Endodermal cell (in vitro differentiated cells): ENCODE measurements at places on chromosomes 1 and 21. TPM values are rescaled to one million over a fixed set of nuclear protein-coding genes. Genes with fewer than 3 reads are reported as not detected.
A peak's percentile ranks its signal among the peaks of the same experiment; 100 is the strongest.

- H3K27me3 ChIP-seq: no peaks in the 10 kb centered on the region
- H3K36me3 ChIP-seq: no peaks in the 10 kb centered on the region
- peaks cover 13% of the 10 kb centered on the region for H3K4me1 ChIP-seq
- DNase-seq: no peak
- H3K4me3 ChIP-seq: peak overlapping the region; percentile 94
Observed at GRCh38 chr1:164562511-164562910, 3.5 kb downstream of the PBX1 start.

- no peaks in the 10 kb centered on the region for H3K4me1 ChIP-seq
- no peaks in the 10 kb centered on the region for H3K36me3 ChIP-seq
- DNase-seq: peak; percentile 49
- no peaks in the 10 kb centered on the region for H3K27me3 ChIP-seq
- no peak overlapping the region for H3K4me3 ChIP-seq
Observed at GRCh38 chr1:97119260-97120158, 397.9 kb downstream of the PTBP2 start.

- no peaks in the 10 kb centered on the region for H3K36me3 ChIP-seq
- H3K27ac ChIP-seq: no peak overlapping the region
- DNase-seq: no peak
- no peaks in the 10 kb centered on the region for H3K27me3 ChIP-seq
- H3K4me1 ChIP-seq: no peaks in the 10 kb centered on the region
Observed at GRCh38 chr1:89611721-89612120, 21.2 kb upstream of the LRRC8C start.

GRCh38 chr1:66500301-66500700, 33.7 kb upstream of the SGIP1 start:
- no peak for DNase-seq
- H3K27ac ChIP-seq: no peak overlapping the region
- H3K36me3 ChIP-seq: no peaks in the 10 kb centered on the region
- no peaks in the 10 kb centered on the region for H3K27me3 ChIP-seq

DNA sequence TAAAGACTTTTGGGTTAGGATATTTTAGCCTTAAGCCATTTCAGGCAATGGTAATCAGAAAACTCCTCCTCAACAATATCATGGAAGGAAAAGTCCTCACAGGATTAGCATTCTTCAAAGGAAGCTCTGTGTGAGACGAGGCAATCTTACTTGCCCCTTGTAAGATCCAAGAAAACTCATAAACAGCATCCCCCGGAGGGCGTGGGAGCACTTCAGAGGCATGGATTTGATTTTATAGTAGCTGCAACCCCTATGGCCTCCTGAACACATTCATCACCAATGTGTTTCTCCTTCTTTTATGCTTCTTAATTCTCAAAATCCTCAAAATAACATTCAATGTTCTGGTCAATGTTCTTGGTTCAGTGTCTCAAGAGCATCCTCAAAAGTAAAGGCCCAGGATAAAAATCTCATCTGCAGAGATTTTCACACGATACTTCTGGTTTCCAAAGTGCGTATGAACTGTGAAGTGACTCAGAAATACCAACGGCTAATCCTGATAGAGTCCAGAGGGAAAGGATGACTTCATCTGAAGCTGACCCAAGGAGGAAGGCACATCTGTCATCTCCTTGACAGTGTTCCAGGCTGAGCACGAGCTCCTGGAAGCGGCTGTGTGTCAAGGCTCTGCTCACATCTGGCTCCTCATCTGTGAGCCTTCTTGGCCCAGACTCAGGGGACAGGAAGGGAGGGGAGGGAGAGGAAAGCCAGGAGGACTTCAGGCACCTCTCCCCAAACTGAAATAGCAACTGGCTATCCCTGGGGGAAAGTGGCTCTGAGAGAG, 49.3 kb upstream of the PSEN2 start:
- DNase-seq: no peak
- no peak overlapping the region for H3K4me3 ChIP-seq
- H3K27me3 ChIP-seq: no peaks in the 10 kb centered on the region
- H3K4me1 ChIP-seq: peaks cover 20% of the 10 kb centered on the region
- H3K27ac ChIP-seq: no peak overlapping the region

DNA sequence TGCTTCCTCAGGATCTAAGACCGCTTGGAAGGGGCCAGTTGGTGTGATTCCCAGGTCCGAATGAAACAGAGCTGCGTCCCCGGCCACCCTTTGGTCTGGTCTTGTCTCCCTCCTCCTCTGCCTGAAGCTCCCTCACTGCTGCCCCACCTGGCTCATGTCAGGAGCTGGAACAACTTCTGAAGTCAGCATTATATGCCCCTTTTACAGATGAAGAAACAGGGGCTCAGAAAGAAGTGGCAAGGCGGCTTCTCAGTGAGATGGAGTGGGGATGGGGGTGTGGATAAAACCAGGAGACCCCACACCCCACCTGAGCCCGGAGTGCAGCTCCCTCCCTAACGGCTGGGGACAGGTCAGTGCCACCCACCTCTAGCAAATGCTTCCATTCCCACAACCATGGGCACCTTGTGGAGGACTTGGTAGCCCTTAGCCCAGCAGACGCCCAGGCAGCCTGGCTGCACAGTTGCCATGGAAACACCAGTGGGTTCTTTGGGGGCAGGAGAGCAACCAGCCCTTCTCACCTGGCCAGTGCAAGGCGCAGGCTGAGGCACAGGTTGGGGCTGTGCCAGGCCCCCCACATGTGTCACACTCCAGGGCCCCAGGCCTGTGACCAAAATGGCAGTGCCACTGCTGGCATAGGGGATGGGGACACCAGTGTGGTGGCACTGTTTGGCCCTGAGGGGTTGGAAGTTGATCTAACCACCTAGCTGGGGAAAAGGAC, 31.9 kb upstream of the ECE1 start:
- H3K27me3 ChIP-seq: no peaks in the 10 kb centered on the region
- DNase-seq: peak; percentile 83
- peak overlapping the region; percentile 25 for H3K27ac ChIP-seq
- H3K4me3 ChIP-seq: no peak overlapping the region
- peaks cover 54% of the 10 kb centered on the region for H3K4me1 ChIP-seq
- no peaks in the 10 kb centered on the region for H3K36me3 ChIP-seq

GRCh38 chr1:170800812-170801211, 134.5 kb upstream of the MROH9 start:
- H3K27me3 ChIP-seq: no peaks in the 10 kb centered on the region
- DNase-seq: no peak
- no peak overlapping the region for H3K27ac ChIP-seq
- H3K36me3 ChIP-seq: no peaks in the 10 kb centered on the region
- H3K4me1 ChIP-seq: no peaks in the 10 kb centered on the region

DNA sequence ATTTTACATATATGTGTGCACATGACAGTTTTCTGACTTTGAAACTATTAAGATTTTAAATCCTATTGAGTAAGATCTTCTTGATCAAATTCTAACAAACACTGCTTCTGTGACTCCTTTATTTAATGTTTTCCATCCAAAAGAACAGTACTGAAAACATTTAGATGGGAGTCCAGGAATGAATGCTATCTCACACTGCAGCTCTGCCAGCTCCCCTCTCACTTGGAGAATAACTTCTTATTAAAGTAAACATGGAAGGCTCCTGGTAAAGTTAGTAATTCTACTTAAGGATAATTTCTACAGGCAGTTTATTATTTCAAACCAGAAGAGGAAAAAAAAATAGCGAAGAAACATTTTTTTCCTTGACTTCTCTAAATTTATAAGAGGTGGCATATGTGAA, 349.1 kb downstream of the DPYD start:
- no peak overlapping the region for H3K27ac ChIP-seq
- no peaks in the 10 kb centered on the region for H3K36me3 ChIP-seq
- H3K27me3 ChIP-seq: no peaks in the 10 kb centered on the region

DNA sequence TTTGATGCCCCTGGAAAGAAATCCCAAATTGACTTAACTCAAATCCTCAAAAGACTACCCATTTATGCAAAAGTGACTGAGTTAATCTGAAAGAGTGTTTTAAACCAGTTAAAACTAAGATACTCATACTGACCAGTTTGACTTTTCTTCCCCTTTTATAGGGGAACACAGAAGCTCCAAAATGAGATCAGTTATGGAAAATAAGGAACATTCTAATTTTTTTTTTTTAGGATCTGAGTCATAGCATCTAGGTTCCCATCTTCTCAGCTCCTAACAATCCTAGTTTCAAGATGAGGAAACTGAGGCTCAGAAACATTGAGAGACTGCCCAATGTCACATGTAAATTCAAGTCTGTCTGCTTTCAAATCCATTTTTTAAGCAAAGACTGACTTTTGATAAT, 231.1 kb upstream of the RUNX1 start:
- H3K4me1 ChIP-seq: peaks cover 2% of the 10 kb centered on the region
- no peak overlapping the region for H3K4me3 ChIP-seq

- DNase-seq: peak; percentile 85
- no peaks in the 10 kb centered on the region for H3K36me3 ChIP-seq
- no peak overlapping the region for H3K27ac ChIP-seq
- H3K4me3 ChIP-seq: peak overlapping the region; percentile 67
Observed at GRCh38 chr1:180912211-180912800, 391 bp upstream of the KIAA1614 start.

GRCh38 chr1:21238141-21238800, 52.0 kb downstream of the ECE1 start:
- peaks cover 2% of the 10 kb centered on the region for H3K4me1 ChIP-seq
- DNase-seq: no peak
- H3K27me3 ChIP-seq: no peaks in the 10 kb centered on the region
- no peak overlapping the region for H3K4me3 ChIP-seq
- H3K27ac ChIP-seq: peak overlapping the region; percentile 67

DNA sequence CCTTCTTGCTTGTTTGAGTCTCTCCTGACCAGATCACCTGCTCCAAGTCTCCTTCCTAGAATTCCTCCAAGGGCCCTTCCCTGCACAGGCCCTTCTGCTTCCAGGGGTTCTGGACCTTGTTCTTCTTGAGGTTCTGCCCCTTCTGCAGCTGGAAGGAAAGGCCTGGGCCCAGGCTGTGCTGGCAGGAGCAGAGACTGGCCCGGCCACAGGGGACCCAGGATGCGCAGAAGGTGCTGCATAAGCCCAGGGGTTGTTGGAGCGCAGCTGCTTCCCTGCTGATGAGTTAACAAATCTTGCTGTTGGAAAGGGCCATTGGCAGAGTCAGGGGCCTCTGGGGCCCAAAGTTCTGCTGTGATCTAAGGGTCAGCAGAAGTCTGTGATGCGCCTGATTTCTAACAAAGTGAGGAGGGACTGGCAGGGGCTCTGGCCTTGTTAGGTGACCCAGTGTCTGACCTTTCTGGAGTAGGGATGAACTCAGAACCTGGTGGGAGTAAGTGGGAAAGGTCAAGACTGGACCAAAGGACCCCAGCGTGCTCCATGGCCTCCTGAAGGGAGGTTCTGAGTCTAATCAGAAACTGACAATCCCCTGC, 509.8 kb downstream of the PTPRU start:
- H3K4me1 ChIP-seq: no peaks in the 10 kb centered on the region
- H3K4me3 ChIP-seq: no peak overlapping the region
- DNase-seq: no peak
- H3K27ac ChIP-seq: no peak overlapping the region
- peaks cover 15% of the 10 kb centered on the region for H3K27me3 ChIP-seq

- peaks cover 6% of the 10 kb centered on the region for H3K4me1 ChIP-seq
- H3K4me3 ChIP-seq: no peak overlapping the region
Observed at GRCh38 chr1:921011-921837, 2.5 kb upstream of the SAMD11 start.

GRCh38 chr1:46128344-46128743, 4.1 kb downstream of the PIK3R3 start:
- no peaks in the 10 kb centered on the region for H3K27me3 ChIP-seq
- H3K36me3 ChIP-seq: no peaks in the 10 kb centered on the region
- no peaks in the 10 kb centered on the region for H3K4me1 ChIP-seq
- no peak overlapping the region for H3K4me3 ChIP-seq

DNA sequence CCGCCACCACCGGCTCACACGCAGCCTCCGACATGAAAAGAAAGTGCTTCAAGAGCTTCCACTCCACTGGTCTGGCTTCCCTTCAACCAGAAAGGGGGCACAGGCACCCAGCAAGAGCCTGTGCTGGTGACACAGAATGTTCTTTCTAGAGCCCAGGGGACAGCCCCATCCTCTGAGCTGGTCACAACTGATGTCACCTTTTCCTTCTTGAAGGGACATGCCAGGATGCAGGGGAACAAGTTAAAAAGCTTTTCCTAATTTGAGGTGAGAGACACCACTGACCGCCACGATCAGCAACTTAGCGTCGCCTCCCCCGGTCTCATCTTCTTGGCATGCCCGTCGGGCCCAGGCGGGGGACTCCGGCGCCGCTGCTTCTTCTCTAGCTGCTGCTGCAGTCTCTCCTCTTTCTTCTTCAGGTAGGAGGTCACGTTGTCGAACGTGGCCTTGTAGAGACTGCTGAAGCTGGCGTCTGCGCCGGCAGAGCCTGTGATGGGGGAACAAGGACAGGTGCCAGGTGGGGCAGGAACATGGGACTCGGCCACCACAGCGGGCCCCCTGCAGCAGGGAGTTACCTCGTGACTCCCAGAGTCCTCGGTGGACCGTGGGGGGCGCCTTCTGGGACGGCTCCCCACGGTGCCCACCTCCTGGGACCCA, 29.5 kb downstream of the WDR4 start:
- no peak for DNase-seq
- peaks cover 84% of the 10 kb centered on the region for H3K36me3 ChIP-seq
- no peak overlapping the region for H3K27ac ChIP-seq

DNA sequence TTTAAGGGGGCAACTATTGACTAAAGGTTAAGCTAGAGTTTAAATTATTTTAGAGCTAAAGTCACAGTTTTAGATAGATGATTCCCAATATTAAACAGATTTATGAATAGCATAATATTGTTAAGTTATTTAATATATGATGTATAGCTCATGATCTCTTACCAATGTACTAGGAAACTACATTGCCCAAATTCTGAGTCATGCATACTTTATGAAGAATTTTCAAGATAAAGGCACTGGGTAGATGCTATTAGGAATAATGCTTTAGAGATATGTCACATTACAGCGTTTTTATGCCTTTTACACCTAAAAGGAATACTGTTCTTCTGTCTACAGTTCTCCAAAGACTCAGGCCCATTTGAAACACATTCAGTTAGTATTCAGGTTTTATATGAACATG, 215.1 kb downstream of the NCAM2 start:
- no peaks in the 10 kb centered on the region for H3K36me3 ChIP-seq
- no peaks in the 10 kb centered on the region for H3K27me3 ChIP-seq
- no peaks in the 10 kb centered on the region for H3K4me1 ChIP-seq
- no peak for DNase-seq

GRCh38 chr21:44416193-44416592, 39.1 kb upstream of the LRRC3 start:
- no peak overlapping the region for H3K27ac ChIP-seq
- peak; percentile 24 for DNase-seq
- no peak overlapping the region for H3K4me3 ChIP-seq
- H3K4me1 ChIP-seq: no peaks in the 10 kb centered on the region

DNA sequence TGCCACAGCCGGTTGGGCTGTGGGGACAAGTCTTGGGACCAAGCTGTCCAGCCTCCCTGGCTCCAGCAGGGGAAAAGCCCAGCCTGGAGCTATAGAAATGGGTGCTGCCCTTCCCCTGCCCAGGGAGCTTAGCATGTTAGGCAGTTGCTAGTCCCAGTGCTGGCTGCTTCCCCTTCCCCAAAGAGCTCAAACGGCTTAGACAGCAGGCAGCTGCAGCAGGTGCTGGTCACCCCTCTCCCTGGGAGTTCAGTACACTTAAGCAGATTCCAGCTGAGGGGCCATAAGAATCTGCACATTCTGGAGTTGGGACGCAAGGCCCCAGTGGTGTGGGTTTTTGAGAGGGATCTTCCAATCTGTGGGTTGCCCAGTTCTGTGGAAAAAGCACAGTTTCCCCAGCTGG, 11.1 kb upstream of the REG4 start:
- H3K4me3 ChIP-seq: no peak overlapping the region
- DNase-seq: no peak
- no peak overlapping the region for H3K27ac ChIP-seq

RIPPLY3 gene
- total RNA-seq: 27.5 to 31.1 TPM (median 28.0 TPM) in 3 replicates

ROR1 gene
- 71.7 and 77.9 TPM in 2 replicates for total RNA-seq

PTPN14 gene
- total RNA-seq: 64.3 and 72.6 TPM in 2 replicates

ANXA9 gene
- 0.29 TPM in 1 of 2 replicates, not detected in the other for total RNA-seq

SPATA17 gene
- total RNA-seq: 0.93 to 2.3 TPM (median 2.3 TPM) in 3 replicates

HES5 gene
- not detected in 2 replicates for total RNA-seq

PCNT gene
- 26.9 to 40.1 TPM (median 38.6 TPM) in 3 replicates for total RNA-seq
